Esophagus mucosa (tissue), 1 donor: ENCODE measurements at places on chromosomes 16 and 17. TPM values are rescaled to one million over a fixed set of nuclear protein-coding genes. Genes with fewer than 3 reads are reported as not detected.

DNA sequence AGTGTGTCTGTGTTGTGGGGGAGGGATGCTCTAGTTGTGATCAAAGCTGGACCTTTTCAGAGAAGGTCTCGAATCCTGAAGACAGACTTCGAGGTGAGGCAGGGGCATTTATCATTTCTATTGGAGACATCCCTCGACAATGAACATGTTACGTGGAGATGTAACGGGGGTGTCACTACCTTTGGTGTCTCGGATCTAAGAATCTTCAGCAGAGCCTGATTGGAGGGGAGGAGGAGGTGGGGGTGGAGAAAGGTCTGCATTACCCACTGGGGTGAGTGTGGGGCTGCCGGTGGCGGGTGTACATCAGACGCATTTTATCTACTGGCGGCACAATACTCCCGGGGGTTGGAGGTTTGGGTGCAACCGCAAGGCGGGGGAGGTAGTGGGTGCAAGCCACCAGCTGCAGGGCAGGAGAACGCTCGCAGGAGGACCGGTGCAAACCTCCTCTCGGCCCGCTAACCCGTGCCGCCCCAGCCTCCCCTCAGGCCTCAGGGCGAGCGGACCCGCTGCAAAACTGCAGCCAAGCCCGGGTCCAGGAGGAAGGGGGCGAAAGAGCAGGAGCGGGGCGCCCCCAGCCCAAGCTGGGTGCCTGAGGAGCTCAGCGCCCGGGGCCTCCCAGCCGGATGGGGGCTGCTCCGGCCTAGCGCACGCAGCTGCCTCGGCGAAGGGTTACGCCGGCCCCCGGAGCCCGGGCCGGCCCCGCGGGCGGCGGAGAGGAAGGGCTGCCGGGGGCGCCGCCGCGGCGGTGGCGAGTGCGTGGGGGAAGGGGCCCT lies 735 bp downstream of the ZNF652 start:
- peak; percentile 21 for ATAC-seq

GRCh38 chr16:49462989-49463371 lies 89.4 kb downstream of the C16orf78 start:
- no peak for ATAC-seq

GRCh38 chr16:22063888-22064467 lies 28.4 kb upstream of the VWA3A start:
- no peak for ATAC-seq

DNA sequence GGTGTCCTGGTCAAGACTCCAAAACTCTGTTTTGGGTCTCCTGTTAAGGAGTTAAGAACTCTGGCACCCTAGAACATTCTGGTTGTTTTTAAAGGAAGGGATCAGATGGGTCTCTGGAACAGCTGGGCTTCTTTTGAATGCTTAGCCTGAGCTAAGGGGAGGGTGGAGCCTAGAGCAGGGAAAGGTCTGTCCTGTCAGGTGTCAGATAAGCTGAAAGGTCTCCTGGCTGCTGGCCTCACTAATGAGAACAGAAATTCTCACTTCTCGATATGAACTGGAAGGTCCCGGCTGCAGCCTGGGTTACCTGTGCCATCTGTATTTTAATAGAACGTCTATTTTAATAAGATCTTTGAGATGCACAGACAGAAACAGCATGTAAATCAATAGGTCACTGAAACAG lies 69.0 kb downstream of the RAP1GAP2 start:
- no peak for ATAC-seq

The ITGAD gene
- total RNA-seq, result not detected

DNA sequence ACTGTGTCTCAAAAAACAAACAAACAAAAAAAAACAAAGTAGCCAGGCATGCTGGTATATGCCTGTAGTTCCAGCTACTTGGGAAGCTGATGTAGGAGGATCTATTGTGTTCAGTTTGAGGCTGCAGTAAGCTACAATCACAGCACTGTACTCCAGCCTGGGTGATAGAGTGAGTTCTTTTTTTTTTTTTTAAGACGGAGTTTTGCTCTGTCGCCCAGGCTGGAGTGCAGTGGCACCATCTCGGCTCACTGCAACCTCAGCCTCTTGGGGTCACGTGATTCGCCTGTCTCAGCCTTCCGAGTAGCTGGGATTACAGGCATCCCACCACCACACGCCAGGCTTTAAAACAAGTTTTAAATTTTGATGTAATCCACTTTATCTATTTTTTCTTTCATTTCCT lies 80.2 kb upstream of the STAC2 start:
- no peak for ATAC-seq

The MYL11 gene
- 2.2 TPM for total RNA-seq

GRCh38 chr17:75619506-75620431 lies 13.5 kb upstream of the SMIM5 start:
- ATAC-seq, result no peak

DNA sequence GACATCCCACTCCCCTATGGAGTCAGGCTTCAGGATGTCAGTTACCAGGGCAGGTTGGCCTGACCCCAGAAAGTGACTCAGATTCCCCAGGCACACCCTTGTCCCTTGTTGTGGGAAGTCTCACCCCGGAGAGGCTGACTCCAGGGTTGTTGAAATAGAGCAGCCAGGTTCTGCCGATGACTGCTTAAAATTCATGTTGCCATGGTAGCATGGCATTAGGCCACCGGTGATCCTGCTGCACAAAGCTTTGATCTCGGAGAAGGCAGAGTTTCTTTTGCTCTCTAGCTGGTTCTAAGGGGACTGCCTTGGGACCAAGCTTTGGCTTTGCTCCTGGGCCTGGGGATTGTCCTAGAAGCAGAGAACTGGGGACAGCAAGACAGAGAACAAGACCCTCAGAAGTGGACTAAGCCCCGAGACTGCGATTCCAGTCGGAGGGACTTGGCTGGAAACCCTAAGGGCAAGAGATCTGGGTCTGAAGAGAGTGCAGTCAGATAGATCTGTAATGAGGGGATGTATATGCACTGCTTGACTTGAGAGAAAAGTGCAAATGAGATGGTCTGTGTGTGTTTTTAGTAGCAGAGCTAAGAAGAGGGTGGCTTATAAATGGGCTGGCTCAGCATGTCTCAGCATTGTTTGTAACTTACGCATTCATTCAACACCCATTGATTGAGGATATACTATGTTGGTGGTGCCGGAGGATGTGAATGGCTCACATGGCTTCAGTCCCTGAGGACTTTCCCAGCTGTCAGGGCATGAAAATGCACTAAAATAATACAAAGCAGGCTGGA lies 106.9 kb downstream of the RGS9 start:
- ATAC-seq, result peak; percentile 59

DNA sequence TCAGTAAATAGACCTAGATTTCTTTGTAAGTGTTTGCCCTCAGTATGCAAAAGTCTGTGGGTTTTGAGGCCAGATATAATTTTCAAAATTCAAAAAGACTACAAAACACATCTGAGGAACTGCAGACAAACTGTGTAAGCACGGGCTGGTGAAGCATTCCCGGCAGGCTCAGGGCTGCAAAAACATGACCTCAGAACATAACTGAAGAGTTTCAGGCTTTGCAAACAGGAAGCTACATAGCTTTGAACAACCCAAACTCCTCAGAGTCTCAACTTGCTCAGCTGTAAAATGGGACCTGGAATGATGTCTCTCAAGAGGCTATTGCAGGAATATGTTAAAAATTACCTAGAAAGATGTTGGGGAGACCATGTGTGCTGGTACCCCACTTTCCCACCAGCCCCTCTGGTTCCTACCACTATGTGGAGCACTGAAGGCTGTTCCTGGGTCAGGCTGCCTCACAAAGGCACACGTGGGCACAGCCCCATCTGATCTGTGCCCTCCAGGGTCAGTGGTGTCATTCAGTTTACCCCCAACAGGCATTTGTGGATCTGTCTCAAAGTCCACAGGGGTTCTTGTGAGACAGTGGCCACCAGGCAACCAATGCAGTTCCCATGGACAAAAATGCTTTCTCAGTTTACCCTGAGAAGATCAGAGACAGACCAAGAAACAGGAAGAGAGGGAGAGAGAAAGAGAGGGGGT lies 72.9 kb downstream of the CREBBP start:
- ATAC-seq, result no peak

The OSBPL7 gene
- total RNA-seq, result 1.8 TPM

- ATAC-seq, result no peak
Measured at GRCh38 chr17:6422654-6423241, 12.2 kb downstream of the AIPL1 start.

The PCYT2 gene
- total RNA-seq, result 36.7 TPM

DNA sequence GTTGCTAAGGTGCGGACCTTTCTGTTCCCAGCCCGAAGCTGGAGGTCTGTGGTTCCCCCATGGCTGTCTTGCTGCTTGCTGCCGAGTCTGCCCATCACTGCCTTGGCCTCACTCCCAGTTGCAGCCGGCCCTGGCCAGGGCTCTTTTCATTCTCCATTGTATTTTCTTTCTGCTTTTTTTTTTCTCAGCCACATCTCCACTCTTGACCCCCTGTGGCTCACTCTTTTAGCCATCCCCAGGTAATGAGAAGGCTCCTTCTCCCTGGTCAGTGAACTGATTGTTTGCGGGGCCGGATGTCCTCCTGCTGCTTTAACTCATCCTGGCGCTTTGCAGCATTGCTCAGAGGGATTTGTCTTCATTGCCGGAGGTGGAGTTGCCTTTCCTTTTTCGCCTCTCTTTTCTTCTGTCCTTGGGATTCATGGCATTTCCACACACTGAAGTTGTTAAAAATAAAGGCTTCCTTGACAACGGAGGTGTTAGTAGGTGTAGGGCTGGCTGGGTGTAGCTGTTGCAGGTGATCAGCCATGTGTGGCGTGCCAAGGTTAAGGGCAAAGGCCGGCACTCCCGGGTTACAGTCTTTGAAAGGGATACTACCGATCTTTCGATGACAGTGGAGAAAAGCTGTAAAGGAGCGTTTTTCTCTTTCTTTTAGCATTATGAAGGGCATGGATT lies 34.1 kb downstream of the MAP2K6 start:
- ATAC-seq, result no peak

- no peak for ATAC-seq
Measured at GRCh38 chr16:68094614-68094934, 9.4 kb downstream of the NFATC3 start.

The KRTAP3-2 gene
- not detected for total RNA-seq

The MYH8 gene
- not detected for total RNA-seq

GRCh38 chr17:73599599-73599998 lies 44.6 kb downstream of the SDK2 start:
- no peak for ATAC-seq

GRCh38 chr17:78890498-78890897 lies 12.5 kb downstream of the CEP295NL start:
- peak; percentile 19 for ATAC-seq

DNA sequence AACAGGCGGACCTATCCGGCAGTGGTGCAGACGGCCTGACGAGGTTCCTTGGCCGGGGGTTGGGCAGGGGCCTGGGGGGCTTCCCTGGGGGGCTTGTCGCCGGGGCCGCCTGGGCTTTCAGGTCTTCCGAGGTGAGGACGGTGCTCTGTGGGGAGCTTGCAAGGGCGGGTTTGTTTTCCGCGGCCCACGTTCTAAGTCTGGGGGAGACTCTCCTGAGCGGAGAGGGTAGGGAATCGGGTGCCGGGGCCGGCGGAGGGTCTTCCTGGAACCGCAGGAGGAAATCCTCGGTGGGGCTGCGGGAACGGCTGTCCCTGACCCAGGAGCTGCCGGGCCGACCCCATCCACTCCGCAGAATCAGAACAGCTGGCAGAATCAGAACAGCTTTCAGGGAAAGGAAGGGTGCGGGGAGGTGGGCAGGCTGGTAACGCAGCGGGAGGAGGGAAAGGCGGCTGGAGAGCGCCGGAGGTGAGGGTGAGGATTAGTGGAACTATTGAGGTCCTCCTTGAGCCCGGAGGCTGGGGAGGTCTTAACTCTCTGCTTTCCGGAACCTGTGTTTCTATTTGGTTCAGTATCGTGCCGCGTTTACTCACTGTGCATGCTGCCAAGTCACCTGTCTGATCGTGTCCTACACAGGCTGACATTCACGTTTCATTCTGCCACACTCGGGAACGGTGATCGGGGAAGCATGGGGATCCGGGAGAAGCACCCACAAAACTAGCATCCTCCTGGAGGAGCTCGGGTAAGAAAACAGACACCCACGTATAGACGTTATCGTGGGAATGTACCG lies 28.9 kb downstream of the CPSF4L start:
- ATAC-seq, result peak; percentile 72

The SHCBP1 gene
- 7.7 TPM for total RNA-seq

The CNTNAP1 gene
- total RNA-seq, result 1.3 TPM

DNA sequence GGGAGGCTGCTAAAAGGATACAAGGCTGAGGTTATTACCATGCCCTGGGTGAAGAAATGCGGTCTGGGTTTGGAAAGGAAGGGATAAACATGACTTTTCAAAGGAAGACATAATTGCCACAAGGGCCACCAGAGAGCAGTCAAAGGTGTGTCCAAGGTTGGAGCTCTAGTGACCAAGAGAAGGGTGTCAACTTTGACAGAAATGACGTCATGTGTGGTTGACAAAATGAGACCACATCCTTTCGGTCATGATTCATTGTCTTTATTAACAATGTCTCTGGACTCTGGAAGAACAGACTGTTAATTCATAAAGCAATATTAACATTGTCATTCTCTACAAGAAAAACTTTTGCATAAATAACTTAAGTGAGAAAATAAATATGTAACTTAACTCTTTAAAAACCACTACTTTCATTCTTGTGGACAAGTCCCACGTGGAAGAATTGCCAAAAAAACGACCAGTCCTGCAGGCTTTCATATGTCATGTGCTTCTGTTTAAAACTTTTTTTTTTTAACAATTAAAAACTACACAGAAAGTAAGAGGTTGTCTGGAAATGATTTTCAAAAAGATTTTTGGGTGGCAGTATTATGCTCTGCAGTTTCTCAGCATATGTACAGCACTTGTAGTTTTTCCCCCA lies 5.0 kb downstream of the SOST start:
- no peak for ATAC-seq
